ENCODE measurements at places on chromosomes 1 and 21. TPM values are rescaled to one million over a fixed set of nuclear protein-coding genes. Genes with fewer than 3 reads are reported as not detected.

GBP4 gene
- total RNA-seq, result not detected

PCNX2 gene
- total RNA-seq, result 15.6 TPM

DNA sequence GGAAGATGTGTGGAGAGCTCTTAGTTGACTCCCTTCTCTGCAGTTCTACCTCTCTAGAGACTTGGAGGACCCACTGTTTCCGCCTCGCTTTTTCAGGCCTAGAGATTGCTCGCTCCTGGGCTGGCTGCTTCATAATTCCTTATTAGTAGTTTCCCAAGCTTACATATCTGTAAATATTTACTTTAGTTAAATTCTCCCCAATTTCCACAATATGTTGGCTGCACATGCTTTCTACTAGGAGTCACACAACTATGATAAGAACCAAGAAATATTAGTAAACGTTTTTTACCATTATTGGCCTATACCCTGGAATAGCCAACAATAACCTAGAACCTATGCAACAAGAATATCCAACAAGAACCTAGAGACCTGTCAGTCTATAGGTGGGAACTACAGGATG lies 129.0 kb upstream of the RUNX1 start:
- H3K4me3 ChIP-seq, result no peak overlapping the region
- peaks cover 2% of the 10 kb centered on the region for H3K36me3 ChIP-seq
- no peak overlapping the region for H3K27ac ChIP-seq
- H3K4me1 ChIP-seq, result no peaks in the 10 kb centered on the region
- no peaks in the 10 kb centered on the region for H3K27me3 ChIP-seq

GRCh38 chr1:3139871-3140361 lies 70.9 kb downstream of the PRDM16 start:
- H3K27me3 ChIP-seq, result peaks cover 6% of the 10 kb centered on the region
- H3K27ac ChIP-seq, result peak overlapping the region; percentile 50
- no peak for DNase-seq
- peaks cover 62% of the 10 kb centered on the region for H3K4me1 ChIP-seq

DNA sequence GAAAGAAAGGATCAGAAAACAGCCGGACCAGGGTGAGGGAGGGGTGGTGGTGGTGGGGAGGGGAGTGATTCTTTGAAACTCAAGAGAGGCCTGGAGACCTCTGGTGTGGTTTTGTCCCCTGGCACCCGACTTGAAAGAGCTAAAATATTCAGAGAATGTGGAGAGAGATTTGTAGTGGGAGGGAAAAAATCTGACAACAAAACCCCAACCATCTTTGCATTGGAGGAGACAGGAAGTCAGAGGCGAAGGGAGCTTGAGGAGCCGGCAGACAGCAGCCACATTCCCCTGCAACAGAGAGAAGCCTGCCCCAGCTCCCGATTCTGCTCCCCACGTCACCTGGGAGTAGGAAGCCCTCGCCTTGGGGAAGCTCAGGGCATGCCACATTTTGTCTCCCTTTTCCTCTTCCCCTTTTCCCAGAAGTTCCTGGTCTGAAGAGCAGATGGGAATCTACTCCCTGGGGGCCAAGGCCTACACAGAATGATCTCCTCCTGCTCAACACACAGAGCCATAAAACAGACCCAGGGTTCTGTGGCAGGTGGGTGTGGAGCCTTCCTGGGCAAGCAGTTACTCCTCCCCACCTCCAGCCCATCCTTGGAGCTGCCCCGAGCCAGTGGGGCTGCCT lies 84.9 kb downstream of the ITPKB start:
- H3K36me3 ChIP-seq, result no peaks in the 10 kb centered on the region
- no peak for DNase-seq
- H3K4me1 ChIP-seq, result peaks cover 72% of the 10 kb centered on the region
- no peaks in the 10 kb centered on the region for H3K27me3 ChIP-seq
- H3K4me3 ChIP-seq, result peak overlapping the region; percentile 31

GRCh38 chr1:96741335-96741734 lies 19.8 kb downstream of the PTBP2 start:
- H3K27ac ChIP-seq, result no peak overlapping the region
- DNase-seq, result no peak
- no peak overlapping the region for H3K4me3 ChIP-seq
- peaks cover 31% of the 10 kb centered on the region for H3K36me3 ChIP-seq
- H3K4me1 ChIP-seq, result peaks cover 14% of the 10 kb centered on the region
- no peaks in the 10 kb centered on the region for H3K27me3 ChIP-seq

GRCh38 chr1:1122078-1122811 lies 6.4 kb upstream of the C1orf159 start:
- peaks cover 15% of the 10 kb centered on the region for H3K4me1 ChIP-seq
- H3K27me3 ChIP-seq, result peaks cover 35% of the 10 kb centered on the region
- no peak overlapping the region for H3K27ac ChIP-seq
- H3K4me3 ChIP-seq, result no peak overlapping the region
- peaks cover 3% of the 10 kb centered on the region for H3K36me3 ChIP-seq
- DNase-seq, result peak; percentile 83

GRCh38 chr1:54695221-54695620 lies 20.4 kb upstream of the TTC4 start:
- no peaks in the 10 kb centered on the region for H3K4me1 ChIP-seq
- DNase-seq, result no peak
- peaks cover 16% of the 10 kb centered on the region for H3K27me3 ChIP-seq
- H3K4me3 ChIP-seq, result no peak overlapping the region
- no peak overlapping the region for H3K27ac ChIP-seq
- no peaks in the 10 kb centered on the region for H3K36me3 ChIP-seq

Data from neural crest cell (in vitro differentiated cells).